ENCODE measurements at places on chromosomes 16 and 17.

DNA sequence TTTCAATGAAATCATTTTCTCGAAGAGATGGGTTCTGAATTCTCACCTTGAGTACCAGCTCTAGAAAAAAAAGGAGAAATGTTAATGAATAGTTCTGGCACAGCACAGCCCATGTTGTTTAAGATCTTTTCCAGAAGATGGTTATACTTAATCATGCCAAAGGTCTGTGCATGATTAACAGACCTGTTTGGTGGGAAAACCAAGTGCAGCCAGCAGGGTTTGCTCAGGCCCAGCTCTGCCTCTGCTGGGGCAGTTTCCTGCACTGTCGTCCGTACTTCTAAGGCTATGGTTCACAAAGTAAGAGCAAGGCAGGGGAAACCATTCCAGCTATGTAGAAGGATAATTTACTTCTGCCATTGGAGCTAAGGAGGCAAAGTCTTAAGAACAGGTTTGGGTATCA is 10.7 kb downstream of the ANKRD40 start:
- DNase-seq = no peak

- DNase-seq = peak; percentile 89
Observed at GRCh38 chr17:75504347-75505151, 10.8 kb downstream of the CASKIN2 start.

GRCh38 chr17:29157310-29157709 is 22.9 kb downstream of the MYO18A start:
- DNase-seq = no peak

- no peak for DNase-seq
Observed at GRCh38 chr16:66562409-66562808, 3.8 kb upstream of the CMTM1 start.

- DNase-seq = no peak
Observed at GRCh38 chr16:85426806-85427205, 186.3 kb upstream of the GSE1 start.

DNA sequence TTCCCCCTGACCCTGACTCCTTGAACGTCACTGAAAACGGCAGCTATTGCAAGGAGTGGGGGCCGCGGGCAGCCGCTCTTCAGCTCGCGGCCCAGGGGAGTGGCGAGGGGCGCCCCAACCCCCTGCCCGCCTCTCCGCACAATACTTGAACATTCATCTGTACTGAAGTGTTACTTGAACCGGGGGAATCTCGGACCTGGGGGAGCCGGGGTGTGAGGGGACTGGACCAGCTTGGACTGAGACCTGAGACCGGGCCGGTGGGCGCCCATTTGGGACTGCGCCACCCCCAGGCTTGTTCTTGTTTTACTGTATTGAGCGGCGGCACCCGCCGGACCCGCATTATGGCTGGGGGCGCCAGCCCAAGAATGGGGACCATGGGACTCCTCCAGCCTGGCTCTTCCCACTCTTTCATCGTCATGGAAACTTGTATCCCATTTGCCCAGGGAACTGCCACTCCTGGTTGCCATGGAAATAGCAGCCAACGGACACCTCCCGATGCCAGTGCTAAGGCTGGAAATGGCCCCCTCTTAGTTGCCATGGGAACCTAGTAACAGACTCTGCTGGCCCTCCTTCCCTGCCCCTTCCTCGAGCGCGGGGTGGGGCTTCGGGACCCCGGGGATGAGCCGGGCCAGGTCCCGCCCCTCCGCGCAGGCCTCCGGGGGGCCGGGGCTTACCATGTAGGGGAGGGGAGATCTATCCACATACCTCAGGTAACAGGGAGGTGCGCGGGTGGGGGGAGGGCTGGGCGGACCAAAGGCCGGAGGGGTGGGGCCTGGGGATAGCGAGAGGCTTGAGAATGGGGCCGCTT is 805 bp upstream of the ORAI3 start:
- DNase-seq = no peak

- DNase-seq = no peak
Observed at GRCh38 chr17:20774472-20775135, 195.1 kb downstream of the CDRT15L2 start.

- no peak for DNase-seq
Observed at GRCh38 chr16:12063004-12063395, 86.5 kb downstream of the SNX29 start.

DNA sequence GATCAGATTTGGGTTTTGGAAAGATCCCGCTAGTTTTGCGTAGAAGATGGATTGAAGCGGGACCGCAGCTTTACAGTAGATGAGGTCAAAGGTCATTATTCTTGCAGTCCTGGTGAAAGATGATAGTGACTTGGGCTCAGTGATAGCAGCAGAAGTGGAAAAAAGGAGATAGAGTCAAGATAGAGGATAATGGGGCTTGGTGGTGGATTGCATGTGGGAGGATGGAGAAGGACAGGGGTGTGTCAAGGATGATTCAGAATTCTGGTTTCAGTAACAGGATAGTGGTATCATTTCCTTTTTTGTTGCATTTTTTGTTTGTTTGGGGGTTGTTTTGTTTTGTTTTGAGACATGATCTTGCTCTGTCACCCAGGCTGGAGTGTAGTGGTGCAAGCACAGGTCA is 28.7 kb downstream of the CHD9NB start:
- no peak for DNase-seq

- DNase-seq = no peak
Observed at GRCh38 chr16:88464447-88465318, 11.6 kb downstream of the ZFPM1 start.

GRCh38 chr16:4868026-4868425 is 20.7 kb downstream of the UBN1 start:
- no peak for DNase-seq

- DNase-seq = no peak
Observed at GRCh38 chr17:9707948-9708347, 62.6 kb downstream of the USP43 start.

DNA sequence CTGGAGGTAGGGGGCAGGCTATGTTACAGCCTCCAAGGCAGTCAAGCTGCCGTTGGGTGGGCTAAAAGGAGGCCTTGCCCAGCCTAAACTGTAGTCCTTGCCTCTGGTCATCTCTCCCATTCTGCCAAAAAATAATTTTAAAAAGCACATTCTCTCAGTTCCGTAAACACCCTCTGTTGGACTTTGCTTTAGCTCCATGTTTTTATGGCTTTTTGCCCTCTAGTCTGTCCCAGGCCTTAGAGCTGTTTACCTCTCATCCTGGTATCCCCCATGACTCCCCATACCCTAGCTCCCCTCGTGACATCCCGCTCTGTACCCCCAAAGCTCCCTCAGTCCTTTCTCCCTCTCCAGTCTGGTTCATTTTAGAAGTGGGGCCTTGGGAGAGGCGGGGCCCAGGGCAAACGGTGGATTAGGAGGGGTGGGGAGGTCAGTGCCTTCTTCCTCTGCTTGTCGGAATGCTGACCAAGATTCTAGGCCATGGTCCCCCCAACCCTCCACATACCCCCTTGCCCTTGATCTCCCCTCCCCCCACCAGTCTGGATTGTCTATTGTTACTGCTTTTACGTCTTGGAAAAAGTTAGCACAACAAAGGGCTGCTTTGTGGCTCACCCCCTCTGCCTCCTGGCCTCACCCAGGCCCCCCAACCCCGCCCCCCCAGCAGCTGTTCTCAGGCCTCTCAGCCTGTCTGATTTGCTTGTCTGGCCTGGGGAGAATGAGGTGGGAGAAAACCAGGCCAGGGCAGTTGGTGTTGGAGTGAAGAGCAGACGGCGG is 18.4 kb downstream of the GJD3 start:
- DNase-seq = no peak

DNA sequence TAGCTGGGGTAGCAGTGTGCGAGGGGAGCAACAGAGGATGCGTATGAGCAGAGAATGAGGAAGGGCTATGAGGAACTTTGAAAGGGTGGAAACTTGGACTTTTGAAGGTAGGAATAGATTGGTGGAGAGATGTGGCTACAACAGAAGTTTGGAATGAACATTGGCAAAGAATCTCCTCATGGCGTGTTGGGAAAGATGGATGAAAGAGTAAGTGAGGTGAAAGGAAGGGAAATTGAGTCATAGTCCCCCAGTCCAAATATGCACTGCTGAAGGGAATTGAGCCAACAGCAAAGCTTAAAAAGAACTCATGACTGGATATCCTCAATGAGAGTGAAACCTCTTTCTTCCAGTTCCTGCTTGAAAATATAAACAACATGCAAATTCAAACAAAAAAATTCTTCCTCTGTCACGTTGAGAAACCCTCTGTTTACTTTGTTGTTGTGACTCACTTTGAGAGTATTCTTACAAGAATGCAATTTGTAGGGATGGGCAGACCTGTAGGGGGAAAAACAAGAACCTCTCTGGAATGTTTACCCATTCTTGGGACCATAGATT is 313.2 kb upstream of the KCNJ16 start:
- no peak for DNase-seq
